ENCODE measurements at places on chromosomes 16 and 17. TPM values are rescaled to one million over a fixed set of nuclear protein-coding genes. Genes with fewer than 3 reads are reported as not detected.

DNA sequence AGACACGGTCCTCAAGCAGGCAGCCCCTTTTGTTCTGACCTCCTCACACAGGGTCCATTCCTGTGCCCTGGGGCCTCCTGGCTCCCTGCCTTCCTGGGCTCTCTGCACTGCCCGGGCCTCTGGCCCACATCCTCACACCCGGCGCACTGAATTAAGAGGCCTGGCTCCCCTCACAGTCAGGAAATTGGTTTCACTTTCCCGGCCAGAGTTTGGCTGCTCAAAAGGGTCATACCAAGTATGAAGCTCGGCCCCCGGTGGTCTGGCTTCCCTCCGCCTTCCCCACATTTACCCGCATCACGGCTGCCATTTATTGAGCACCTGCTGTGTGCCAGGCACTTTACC is 220.0 kb downstream of the NTN1 start:
- DNase-seq = no peak
- H3K36me3 ChIP-seq = no peaks in the 10 kb centered on the region
- peaks cover 17% of the 10 kb centered on the region for H3K4me1 ChIP-seq
- peaks cover 10% of the 10 kb centered on the region for H3K27me3 ChIP-seq
- peak overlapping the region; percentile 39 for H3K27ac ChIP-seq

MAP2K3 gene
- total RNA-seq = 26.0 TPM

- H3K27me3 ChIP-seq = peaks cover 1% of the 10 kb centered on the region
- H3K36me3 ChIP-seq = no peaks in the 10 kb centered on the region
Observed at GRCh38 chr16:57628008-57628781, at the start of gene ADGRG1. Gene ADGRG1 (plus strand): TSS chr16:57628630. CDS start chr16:57650288, 21,658 bp downstream.

DNA sequence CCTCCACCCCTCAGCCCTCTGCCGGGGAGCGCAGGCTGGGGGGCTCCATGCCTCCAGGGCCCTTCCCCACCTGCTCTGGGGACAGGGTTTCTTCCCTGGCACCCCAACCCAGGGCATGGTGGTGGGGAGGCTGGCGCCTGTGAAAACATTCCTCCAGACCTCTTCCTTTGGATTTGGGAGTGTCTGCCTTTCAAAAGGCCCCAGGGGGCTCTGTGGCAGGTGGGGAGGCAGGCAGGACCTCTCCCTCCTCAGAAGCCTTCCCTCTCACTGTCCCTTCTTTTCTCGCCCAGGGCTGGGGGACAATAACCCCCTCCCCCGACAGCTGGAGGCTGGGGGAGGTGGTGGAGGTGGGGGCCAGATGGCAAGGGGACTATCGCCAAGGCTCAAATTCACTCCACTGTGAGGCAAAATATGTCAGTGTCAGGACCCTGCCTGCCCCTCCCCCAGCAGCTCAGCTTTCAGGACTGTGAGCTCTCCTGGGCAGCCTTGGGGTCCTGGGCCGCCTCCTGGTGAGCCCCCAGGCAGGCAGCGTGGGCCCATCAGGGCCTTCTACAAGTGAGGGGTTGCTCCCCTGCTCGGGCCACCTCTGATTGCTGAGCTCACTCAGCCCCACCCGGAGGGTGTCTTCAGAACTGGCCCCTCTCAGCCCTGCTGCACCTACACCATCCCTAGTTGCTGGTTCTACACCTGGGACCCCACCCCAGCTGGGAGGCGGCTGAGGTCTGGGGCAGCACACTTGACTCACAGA is 1.8 kb downstream of the CDH15 start:
- no peaks in the 10 kb centered on the region for H3K36me3 ChIP-seq
- peaks cover 14% of the 10 kb centered on the region for H3K4me1 ChIP-seq

DNA sequence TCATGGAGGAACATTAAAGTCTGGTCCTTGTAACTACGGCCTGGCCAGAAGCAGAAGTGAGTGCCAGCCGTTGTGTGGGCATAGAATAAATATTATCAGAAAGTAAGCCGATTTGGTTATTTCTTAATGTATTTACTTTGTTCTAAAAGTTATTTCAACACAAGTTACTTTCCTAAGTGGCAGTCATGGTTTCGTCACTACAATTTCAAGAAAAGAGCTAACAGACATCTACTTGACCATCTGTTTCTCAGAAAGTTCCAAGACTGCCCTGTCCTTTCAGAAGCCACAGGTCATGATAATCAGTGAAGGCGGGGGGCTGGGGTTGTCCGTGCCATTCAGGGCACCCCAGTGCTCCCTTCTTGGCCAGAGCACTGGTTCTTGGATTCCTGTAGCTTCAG is 14.9 kb upstream of the FASN start:
- H3K27me3 ChIP-seq = no peaks in the 10 kb centered on the region
- peaks cover 7% of the 10 kb centered on the region for H3K4me1 ChIP-seq
- H3K27ac ChIP-seq = no peak overlapping the region
- no peak overlapping the region for H3K4me3 ChIP-seq

TBC1D3I gene
- total RNA-seq = 0.80 TPM

ITGB4 gene
- total RNA-seq = 112 TPM

GRCh38 chr17:36755586-36755985 is 154.2 kb downstream of the MRM1 start:
- no peak overlapping the region for H3K27ac ChIP-seq
- peaks cover 53% of the 10 kb centered on the region for H3K27me3 ChIP-seq
- H3K4me1 ChIP-seq = no peaks in the 10 kb centered on the region
- no peak for DNase-seq

B9D1 gene
- 22.2 TPM for total RNA-seq

DNA sequence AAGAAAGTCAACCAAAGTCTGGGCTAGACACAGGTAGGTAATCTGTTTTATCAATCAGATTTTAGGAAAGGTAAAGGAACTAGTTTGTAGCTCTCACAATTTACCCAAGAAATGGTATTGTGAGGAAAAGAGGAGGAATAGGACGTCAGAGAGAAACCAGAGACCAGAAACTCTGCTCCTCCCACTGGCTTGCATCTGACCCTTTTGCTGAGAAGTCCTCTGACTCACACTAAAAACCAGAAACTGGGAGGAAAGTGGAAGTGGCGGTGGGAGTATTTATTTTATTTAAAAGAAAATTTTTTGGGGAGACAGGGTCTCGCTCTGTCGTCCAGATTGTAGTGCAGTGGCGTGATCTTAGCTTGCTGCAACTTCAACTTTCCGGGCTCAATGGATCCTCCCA is 38.0 kb upstream of the MNT start:
- no peak overlapping the region for H3K4me3 ChIP-seq
- peaks cover 26% of the 10 kb centered on the region for H3K36me3 ChIP-seq
- H3K4me1 ChIP-seq = peaks cover 6% of the 10 kb centered on the region
- no peaks in the 10 kb centered on the region for H3K27me3 ChIP-seq
- no peak for DNase-seq
- H3K27ac ChIP-seq = no peak overlapping the region

DNA sequence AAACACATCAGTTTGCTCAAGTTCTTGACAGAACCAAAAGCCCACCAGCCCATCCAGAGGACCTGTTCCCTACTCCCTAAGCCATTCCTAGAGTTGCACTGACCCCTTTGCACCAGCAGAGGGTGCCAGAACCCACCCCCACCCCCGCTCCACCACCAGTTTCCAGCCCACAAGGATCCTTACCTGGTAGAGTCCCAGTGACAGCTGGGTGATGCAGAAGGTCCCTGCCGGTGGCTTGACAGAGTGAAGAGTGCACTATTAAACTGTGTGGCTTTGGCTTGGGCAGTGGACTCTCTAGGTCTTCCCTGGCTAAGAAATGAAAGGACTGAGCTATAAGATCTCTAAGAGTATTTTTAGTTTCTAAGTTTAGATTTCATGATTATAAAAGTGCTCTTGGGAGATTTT is 73.3 kb upstream of the MTMR4 start:
- peaks cover 2% of the 10 kb centered on the region for H3K27me3 ChIP-seq
- no peak overlapping the region for H3K4me3 ChIP-seq
- H3K4me1 ChIP-seq = no peaks in the 10 kb centered on the region

PRR15L gene
- 3.4 TPM for total RNA-seq

DNA sequence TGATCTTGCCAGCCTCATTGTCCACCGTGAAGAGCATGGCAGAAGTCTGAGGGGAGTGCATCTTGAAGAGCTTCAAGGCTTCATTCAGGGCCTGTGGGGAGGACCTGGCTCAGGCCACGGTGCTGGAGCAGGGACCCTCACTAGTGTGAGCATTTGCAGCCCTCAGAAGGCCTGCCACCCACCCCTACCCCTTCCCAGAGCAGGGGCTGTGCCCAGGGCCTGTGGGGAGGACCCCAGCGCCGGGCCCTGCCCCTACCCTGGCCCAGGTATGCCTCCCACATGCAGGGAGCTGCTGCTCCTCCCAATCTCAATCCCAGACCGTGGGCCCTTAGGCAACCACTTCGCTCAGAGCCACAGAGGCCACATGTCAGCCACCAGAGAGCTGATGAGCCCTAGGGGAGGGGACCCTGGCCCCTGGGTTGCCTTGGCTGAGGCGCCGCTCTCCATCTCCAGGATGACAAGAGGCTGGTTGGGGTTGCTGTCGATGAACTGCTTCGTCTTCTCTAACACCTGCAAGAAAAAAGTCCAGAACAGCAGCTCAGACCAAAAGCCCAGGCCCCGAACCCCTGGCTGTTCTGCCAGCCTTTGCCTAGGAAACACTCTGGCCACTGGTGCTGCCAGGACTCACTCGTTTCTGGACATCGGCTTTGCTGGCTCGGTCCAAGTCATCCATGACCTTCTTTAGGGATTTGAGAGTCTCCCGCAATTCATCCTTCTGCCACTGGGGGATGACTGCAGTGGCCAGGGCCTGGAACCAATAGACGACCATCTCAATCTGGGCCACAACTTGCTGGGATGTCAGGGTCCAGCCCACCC is 1.8 kb upstream of the EXOSC6 start:
- no peaks in the 10 kb centered on the region for H3K27me3 ChIP-seq
- no peak overlapping the region for H3K4me3 ChIP-seq
- peak overlapping the region; percentile 12 for H3K27ac ChIP-seq
- H3K4me1 ChIP-seq = peaks cover 10% of the 10 kb centered on the region

PHKG2 gene
- 44.6 TPM for total RNA-seq

CFAP97D1 gene
- 0.07 TPM for total RNA-seq

DNA sequence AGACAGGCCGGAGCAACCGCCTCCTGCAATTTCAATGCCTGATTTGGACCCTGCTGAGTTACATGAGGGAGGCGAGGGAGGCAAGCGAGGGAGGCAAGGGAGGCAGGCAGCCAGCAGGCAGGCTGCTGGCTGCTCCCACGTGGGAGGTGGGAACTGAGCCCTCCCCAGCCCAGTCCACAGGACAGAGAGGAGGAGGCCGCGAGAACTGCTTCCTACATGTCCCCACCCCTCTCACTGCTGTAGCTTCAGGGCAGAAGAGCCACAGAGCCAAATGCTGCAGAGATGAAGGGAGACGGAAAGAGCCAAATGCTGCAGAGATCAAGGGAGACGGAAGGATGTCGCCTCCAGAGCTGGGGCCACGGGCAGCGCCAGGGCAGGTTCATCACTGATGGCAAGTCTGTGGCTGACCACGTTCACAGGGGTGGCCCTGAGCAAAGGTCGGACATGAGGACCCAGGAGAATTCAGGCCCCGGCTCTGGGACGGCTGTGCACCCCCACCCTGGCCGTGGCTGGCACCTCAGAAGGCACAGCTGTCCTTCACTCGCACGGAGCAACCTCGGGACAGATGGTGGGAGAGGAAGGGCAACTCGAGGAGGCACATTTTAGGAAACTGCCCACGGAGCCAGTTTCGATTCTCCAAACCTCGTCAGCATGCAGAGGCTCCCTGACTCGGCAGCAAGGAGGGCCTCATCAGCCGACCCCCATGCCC is 21.5 kb downstream of the RPH3AL start:
- H3K36me3 ChIP-seq = no peaks in the 10 kb centered on the region
- peaks cover 2% of the 10 kb centered on the region for H3K27me3 ChIP-seq
- H3K27ac ChIP-seq = no peak overlapping the region

GRCh38 chr17:68684949-68685357 is 83.8 kb upstream of the FAM20A start:
- no peak overlapping the region for H3K27ac ChIP-seq
- H3K4me1 ChIP-seq = peaks cover 1% of the 10 kb centered on the region
- no peaks in the 10 kb centered on the region for H3K36me3 ChIP-seq
- no peak for DNase-seq

DNA sequence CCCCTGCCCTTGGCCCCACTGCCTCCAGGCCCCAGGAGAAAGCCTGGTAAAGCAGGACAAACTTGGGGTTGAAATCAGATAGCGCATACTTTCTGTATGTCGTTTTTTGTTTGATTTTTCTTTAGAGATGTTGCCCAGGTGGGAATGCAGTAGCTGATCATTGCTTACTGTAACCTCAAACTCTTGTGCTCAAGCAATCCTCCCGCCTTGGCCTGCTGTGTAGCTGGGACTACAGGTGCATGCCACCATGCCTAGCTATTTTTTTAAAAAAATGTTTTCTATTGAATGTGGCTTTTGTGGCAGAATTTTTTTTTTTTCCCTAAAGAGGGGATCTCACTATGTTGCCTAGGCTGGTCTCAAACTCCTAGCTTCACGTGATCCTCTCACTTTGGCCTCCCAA is 11.1 kb upstream of the CCL5 start:
- peaks cover 31% of the 10 kb centered on the region for H3K4me1 ChIP-seq
- peak overlapping the region; percentile 71 for H3K27ac ChIP-seq
- no peaks in the 10 kb centered on the region for H3K36me3 ChIP-seq
- no peaks in the 10 kb centered on the region for H3K27me3 ChIP-seq
- no peak overlapping the region for H3K4me3 ChIP-seq

GRCh38 chr16:19135896-19136438 is 22.2 kb downstream of the ITPRIPL2 start:
- H3K27me3 ChIP-seq = no peaks in the 10 kb centered on the region
- H3K36me3 ChIP-seq = no peaks in the 10 kb centered on the region
- H3K4me3 ChIP-seq = no peak overlapping the region

KRT14 gene
- not detected for total RNA-seq

TNP2 gene
- not detected for total RNA-seq

- H3K27me3 ChIP-seq = no peaks in the 10 kb centered on the region
- peak overlapping the region; percentile 60 for H3K27ac ChIP-seq
- no peak overlapping the region for H3K4me3 ChIP-seq
- DNase-seq = no peak
Observed at GRCh38 chr16:30088237-30088831, 3.4 kb downstream of the TBX6 start.

TBC1D3G gene
- total RNA-seq = not detected

SGCA gene
- total RNA-seq = not detected

- peaks cover 5% of the 10 kb centered on the region for H3K36me3 ChIP-seq
- peaks cover 33% of the 10 kb centered on the region for H3K4me1 ChIP-seq
- H3K4me3 ChIP-seq = no peak overlapping the region
- H3K27me3 ChIP-seq = no peaks in the 10 kb centered on the region
Observed at GRCh38 chr17:17811381-17812210, 25.2 kb downstream of the SREBF1 start.

GRCh38 chr16:50371936-50372595 is 3.3 kb upstream of the BRD7 start:
- no peaks in the 10 kb centered on the region for H3K27me3 ChIP-seq
- no peaks in the 10 kb centered on the region for H3K36me3 ChIP-seq
- peaks cover 50% of the 10 kb centered on the region for H3K4me1 ChIP-seq
- H3K27ac ChIP-seq = peak overlapping the region; percentile 74

THOC6 gene
- total RNA-seq = 62.4 TPM

SDR42E2 gene
- total RNA-seq = 0.09 TPM
